Activated naive CD8-positive, alpha-beta T cell treated with anti-CD3 and anti-CD28 coated beads for 36 hours (primary cell): ENCODE measurements at places on chromosomes 7 and 10. TPM values are rescaled to one million over a fixed set of nuclear protein-coding genes. Genes with fewer than 3 reads are reported as not detected.

- H3K4me3 ChIP-seq, result no peak overlapping the region
- DNase-seq, result no peak
- H3K36me3 ChIP-seq, result no peaks in the 10 kb centered on the region
Measured at GRCh38 chr10:122099562-122099961, 110.6 kb downstream of the TACC2 start.

DNA sequence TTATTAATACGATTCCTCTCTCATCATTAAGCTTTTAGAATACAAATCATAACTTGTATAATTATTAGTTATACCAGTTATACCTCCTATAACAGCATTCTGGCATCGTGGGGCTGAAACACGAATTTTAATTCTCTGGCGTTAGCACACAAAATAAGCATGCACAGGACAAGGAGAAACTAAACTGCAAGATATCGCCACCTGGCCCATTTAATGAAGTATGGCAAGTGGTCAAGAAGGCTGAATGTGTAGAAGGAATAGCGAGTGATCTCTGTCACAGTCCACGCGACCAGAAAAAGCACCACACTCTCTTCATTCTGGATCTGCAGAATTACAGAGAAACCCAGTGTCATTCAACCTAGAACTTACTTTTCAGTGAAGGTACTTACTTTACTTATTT lies 18.1 kb downstream of the HACD1 start:
- H3K4me3 ChIP-seq, result no peak overlapping the region
- H3K27ac ChIP-seq, result no peak overlapping the region
- no peaks in the 10 kb centered on the region for H3K27me3 ChIP-seq
- H3K36me3 ChIP-seq, result no peaks in the 10 kb centered on the region

- H3K4me3 ChIP-seq, result peak overlapping the region; percentile 8
- no peaks in the 10 kb centered on the region for H3K27me3 ChIP-seq
- no peak for DNase-seq
Measured at GRCh38 chr7:32501522-32501921, 6.2 kb downstream of the AVL9 start.

- no peak for DNase-seq
- no peaks in the 10 kb centered on the region for H3K36me3 ChIP-seq
- H3K4me1 ChIP-seq, result no peaks in the 10 kb centered on the region
- no peak overlapping the region for H3K27ac ChIP-seq
- no peaks in the 10 kb centered on the region for H3K27me3 ChIP-seq
- H3K4me3 ChIP-seq, result no peak overlapping the region
Measured at GRCh38 chr7:112707655-112708054, 82.5 kb downstream of the TMEM168 start.

DNA sequence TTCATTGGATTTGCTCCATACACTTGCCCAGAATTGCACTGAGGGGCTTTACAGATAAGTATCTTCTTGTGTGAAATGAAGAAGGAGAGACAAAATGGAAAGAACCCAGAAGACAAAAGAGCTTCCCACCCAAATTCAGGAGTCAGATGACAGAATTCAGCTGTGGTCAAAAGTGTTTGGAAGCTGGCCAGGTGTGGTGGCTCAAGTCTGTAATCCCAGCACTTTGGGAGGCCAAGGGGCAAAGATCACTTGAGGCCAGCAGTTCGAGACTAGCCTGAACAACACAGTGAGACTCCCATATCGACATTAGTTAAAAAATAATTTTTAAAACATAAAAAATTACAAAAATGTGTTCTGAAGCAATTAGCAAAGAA lies 27.1 kb downstream of the DUSP5 start:
- no peak overlapping the region for H3K4me3 ChIP-seq
- H3K27me3 ChIP-seq, result no peaks in the 10 kb centered on the region
- peak overlapping the region; percentile 7 for H3K27ac ChIP-seq
- no peak for DNase-seq
- H3K4me1 ChIP-seq, result peaks cover 47% of the 10 kb centered on the region
- H3K36me3 ChIP-seq, result no peaks in the 10 kb centered on the region

Gene C7orf57
- total RNA-seq, result 1.1 TPM

Gene ATXN7L1
- total RNA-seq, result 3.7 TPM

Gene CAMK1D
- total RNA-seq, result 11.9 TPM
